ENCODE measurements at places on chromosomes 13 and 19. TPM values are rescaled to one million over a fixed set of nuclear protein-coding genes. Genes with fewer than 3 reads are reported as not detected.

Gene CEACAM6
- total RNA-seq: 1.1 TPM

Gene SIGLEC8
- total RNA-seq: 0.49 TPM

DNA sequence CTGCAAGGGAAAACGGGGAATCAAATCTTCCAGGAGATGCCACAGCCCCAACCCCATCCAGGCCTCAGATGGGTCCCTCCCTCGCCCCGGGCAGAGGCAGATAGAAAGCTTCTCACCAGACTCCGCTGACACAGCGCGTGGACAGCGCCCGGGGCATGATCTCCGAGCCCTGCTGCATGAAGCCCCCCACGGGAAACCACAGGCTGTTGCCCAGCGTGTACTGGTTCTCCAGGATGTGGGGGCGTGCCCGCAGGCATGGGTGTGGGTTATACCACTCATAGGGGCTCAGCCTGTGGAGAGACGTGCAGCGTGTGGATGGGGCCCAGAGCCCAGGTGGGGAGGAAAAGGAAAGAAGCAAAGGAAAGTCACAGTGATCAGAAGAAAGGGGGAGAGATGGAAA is 27.2 kb upstream of the ATP1A3 start:
- DNase-seq: no peak

DNA sequence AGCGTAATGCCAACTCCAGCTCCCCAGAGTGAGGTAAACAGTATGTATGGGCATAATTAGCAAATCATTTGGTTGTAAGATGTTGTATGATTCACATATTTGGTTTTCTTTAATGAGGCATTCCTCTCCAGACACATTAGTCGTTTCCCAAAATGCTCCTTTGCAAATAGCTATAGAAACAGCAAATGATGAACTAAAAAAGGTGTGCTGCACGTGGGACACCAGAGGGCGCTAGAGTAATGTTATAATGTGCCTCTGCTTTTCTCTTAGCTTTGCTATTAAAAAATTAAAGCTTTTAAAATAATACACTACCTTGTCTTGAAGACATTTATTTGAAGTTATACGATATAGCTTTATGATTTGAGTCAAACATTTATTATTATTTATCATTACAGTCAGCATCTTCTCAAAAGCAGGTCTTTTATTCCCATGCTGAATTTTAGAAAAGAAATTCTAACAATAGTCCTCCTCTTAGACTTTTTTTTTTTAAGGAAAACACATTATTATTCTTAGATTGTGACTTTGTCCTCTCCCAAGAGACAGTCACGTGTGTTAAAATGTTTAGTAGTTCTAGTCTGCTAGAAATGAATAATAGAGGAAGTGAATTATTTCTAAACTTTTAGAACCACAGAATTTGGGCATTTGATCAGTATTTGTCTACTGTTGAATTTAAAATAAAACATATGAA is 121.6 kb upstream of the FRY start:
- peak; percentile 70 for DNase-seq

DNA sequence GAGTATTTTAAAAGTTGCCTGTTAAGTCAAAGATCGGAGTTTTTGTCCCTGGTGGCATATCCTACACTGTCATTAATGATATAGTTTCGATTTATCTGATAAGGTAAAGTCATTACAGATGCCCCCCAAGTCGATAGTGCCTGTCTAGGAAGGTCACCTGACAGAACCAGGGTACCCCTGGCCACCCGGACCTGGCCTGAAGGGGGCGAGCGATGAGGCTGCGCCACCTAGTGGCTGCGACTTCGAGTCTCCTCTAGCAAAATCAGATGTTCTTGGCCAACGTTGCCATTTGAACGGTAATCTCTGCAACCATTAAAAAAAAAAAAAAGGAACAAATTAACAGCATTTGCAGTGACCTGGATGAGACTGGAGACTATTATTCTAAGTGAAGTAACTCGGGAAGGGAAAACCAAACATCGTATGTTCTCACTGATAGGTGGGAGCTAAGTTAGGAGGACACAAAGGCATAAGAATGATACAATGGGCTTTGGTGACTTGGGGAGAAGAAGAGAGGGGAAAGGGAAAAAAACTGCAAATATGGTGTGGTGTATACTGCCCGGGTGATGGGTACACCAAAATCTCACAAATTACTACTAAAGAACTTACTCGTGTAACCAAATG is 565.1 kb downstream of the LIG4 start:
- peak; percentile 67 for DNase-seq

DNA sequence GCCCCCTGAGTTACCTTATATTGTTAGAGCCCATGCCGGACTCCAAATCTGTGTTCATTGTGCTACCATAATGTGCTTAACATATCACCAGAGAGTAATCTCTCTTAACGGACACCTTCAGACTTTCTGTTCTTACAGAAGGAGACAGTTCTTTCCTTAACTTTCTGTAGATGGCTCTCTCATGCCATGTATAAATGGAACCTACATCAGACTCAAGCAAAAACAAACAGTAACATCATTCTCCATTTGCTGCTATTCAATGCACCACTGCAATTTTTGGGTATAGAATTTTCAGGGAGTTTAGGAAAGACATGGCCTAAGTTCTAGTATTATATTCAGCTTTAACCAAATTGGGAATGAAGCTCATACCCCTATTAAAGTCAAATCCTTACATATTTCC is 12.6 kb upstream of the UGGT2 start:
- no peak for DNase-seq

DNA sequence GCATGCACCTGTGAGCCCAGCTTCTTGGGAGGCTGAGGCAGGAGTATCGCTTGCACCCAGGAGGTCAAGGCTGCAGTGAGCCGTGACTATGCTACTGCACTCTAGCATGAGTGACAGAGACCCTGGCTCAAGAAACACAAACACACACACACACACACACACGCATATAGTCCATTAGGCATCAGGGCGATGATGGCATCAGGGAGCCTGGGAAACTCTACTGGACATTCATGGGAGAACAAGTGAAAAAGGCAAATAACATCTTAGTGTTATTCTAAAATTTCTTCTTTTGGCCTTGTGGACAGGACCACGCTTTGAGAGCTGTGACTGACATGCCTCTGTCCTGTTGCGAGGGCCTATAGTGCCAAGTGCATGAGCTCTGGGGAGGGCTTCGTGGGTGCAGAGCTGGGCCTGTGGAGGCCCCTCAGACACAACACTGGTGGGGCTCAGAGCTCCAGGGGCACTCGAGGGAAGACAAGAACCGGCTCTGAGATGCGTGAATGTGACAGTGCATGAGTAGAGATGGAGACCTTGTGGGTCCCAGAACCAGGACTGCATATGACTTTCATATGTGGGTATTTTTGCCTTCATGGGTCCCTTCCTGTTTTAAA is 8.0 kb upstream of the USF2 start:
- DNase-seq: peak; percentile 36

- DNase-seq: no peak
These were observed 1486.8 kb downstream of the EFNB2 start for GRCh38 chr13:105048677-105049076.

GRCh38 chr19:19202707-19203011 is 555 bp downstream of the NR2C2AP start:
- no peak for DNase-seq
